ENCODE measurements at places on chromosomes 1 and 21.

DNA sequence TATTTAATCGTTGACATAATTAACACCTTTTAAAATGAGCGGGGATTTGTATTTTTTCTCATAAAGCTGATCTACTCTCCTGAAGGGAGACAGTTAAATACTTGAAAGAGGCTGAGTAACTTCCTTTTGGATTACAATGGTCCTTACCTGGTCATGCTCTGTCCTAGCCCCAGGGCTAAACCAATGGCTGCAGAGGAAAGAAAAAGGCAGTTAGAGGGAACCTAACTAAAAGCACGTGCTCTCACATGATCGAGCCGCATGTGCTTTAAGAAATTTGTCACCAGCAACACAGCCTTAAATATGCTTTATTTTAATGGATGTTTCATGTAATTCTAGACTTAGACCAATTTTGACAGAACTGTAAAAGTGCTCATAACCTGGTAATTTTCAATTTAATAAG is 132.7 kb downstream of the GPATCH2 start:
- no peak for DNase-seq

GRCh38 chr1:236728752-236729151 is 42.5 kb downstream of the ACTN2 start:
- DNase-seq: no peak

- peak; percentile 16 for DNase-seq
Measured at GRCh38 chr1:225451340-225451739, 23.5 kb upstream of the LBR start.

DNA sequence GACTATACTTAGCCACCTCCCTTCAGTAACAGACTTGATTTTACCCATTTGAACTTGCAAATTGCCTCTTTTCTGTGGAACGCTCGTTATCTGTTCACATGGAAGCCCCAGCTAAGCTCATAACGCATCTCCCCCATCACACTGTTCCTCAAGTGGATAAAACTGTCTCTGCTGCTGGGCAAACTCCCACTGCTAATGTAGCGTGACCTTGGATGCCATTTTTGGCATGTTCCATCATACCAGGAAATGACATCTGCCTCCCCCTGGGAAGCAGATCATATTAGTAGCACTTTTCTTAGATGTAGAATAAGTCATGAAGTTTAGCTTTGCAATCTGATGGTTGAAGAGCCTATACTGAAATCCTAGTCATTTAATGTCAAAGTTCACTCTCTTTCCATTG is 528.7 kb upstream of the PLXNA2 start:
- peak; percentile 25 for DNase-seq

- no peak for DNase-seq
Measured at GRCh38 chr1:18722270-18722669, 91.6 kb downstream of the PAX7 start.

DNA sequence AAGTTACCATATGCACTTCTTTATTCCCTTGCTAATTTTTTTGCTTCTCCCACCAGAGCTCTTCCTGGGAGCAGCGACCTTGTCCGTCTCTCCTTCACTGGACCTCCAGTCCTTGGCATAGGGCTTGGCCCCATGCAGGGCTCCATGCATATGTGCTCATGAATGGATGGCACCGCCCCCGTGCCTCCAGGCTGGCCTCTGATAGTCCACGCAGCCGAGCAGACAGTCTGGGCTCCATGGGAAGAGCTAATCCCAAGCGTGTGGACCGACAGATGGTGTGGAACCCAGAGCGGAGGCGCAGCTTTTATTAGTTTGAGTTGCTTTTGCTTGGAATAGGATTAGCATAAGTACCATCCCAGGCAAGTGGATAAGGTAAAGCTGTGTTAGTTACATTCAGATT is 41.8 kb downstream of the CDCP2 start:
- no peak for DNase-seq

GRCh38 chr1:103514920-103515503 is 10.5 kb upstream of the RNPC3 start:
- peak; percentile 23 for DNase-seq

DNA sequence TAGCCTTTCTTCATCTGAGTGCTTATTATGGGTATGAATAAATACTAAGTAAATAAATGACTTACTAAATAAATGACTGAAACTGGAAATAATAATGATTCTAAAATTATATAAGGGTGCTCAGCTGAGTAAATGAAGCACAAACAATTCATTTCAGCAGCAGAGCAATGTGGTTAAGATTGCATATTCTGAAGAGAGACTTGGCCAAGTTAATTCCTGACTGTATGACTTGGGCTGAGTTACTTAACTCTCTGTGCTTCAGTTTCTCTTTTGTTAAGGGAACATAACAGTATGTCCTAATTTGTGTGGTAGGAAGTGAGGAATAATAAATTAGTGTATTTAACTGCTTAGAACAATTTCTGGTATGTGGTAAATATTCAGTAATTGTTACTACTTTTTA is 19.1 kb downstream of the AGL start:
- no peak for DNase-seq

DNA sequence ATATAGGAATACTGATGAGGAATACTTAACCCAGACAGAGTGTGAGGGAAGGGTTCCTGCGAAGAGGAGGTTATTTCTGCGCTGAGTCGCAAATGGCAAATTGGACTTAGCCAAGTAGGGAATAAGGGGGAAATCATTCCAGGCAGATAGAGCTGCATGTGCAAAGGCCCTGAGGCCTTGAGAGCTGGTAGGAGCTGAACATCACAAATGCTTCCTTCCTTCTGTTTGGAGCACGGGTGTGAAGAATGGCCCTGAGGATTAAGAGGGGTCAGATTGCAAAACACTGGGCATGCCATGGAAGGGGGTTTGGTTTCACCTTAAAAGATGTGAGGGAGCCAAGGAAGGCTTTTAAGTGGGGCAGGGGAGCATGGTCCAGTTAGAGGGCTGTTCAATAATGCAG is 12.4 kb downstream of the IER5 start:
- no peak for DNase-seq

Data from femur (tissue), 1 donor.